ENCODE measurements at places on chromosomes 3 and 15.

DNA sequence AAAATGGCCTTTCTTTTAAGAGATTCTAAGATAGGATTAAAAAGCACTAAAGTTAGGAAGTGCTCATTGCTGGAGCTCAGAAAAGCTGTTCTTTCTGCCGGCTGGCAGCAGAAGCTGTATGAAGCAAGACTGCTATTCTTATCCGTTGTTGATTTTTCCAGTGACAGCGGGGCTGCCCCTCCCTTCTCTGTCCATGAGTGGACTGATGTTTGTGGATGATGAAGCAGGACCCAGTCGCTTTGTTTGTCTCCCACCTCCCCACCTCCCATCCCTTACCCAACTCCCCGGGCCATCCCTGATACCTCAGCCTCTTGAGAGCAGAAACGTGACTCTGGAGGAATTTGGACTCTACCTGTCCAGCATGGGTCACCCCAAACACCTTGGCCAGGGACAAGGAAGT, 10.3 kb upstream of the MUSTN1 start:
- no peak for DNase-seq

DNA sequence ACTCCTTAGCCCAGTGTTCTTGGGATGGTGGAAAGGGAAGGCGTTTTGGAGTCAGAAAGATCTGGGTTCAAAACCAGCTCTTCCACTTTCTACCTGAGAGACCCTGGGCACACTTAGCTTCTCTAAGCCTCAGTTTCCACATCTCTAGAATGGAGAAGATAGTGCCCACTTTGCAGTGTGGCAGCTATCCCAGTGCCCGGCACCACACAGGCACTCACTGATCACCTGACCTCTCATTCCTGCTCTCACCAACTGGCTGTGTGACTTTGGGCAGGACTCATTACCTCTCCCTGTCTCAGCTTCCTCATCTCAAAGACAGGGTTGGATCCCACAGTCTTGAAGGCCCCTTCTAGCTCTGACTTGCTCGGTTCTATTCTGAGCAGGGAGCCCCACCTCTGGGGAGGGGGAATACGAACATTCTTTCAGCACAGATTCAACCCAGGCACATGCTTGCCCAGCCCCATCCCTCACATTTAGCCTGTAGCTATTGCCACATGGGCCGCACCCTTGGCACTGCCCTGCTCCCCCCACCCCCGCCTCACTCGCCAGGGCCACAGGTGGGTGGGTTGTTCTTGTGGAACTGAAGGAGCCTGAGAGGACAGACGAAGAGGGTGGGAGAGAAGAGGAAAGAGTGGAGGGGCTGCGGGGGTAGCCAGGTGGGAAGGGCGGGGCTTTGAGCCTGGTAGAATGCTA, 39.2 kb downstream of the EPHB3 start:
- no peak for DNase-seq

- no peak for DNase-seq
These were observed 5.3 kb downstream of the INAFM2 start for GRCh38 chr15:40328751-40329150.

- DNase-seq: no peak
These were observed 4.4 kb upstream of the ATOSA start for GRCh38 chr15:52683580-52683979.

DNA sequence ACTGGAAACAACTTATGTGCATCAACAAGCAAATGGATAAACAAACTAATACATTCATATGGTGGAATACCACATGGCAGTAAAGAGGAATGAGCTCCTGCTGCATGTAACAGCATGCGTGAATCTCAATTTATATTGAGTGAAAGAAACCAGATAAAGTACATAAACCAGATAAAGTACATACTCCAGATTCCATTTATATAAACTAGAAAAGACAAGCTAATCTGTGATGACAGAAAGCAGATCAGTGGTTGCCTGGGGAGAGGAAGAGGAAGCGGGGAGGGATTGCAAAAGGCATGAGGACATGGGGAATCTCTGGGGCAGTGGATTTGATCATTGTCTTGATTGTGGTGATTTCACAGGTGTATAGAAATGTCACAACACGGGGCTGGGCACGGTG, 34.2 kb downstream of the LIMD1 start:
- no peak for DNase-seq

GRCh38 chr15:69392352-69392751, 21.8 kb upstream of the KIF23 start:
- no peak for DNase-seq

GRCh38 chr3:58173669-58174398, 36.9 kb downstream of the DNASE1L3 start:
- no peak for DNase-seq

DNA sequence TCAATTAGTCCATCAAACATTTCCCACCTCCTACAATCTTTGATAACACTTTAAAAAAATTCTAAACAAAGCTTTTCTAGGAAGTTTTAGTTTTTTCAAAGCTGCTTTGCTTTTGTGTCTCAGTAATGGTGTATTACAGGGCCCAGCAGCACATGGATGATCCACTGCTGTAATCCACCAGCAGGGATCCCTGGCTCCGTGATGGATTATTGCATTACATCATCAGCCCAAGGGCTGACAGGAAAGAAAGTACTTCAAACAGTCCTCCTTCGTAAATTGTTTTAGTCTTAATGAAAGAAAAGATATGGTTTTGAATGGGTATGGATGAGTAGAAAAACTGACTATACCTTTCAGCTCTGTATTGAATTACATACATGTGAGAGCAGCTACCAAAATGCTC, 688.9 kb upstream of the NAALADL2 start:
- no peak for DNase-seq

GRCh38 chr3:76566211-76566534, 473.7 kb upstream of the ROBO2 start:
- DNase-seq: no peak

GRCh38 chr3:197007296-197007940, 22.2 kb downstream of the MELTF start:
- DNase-seq: no peak

DNA sequence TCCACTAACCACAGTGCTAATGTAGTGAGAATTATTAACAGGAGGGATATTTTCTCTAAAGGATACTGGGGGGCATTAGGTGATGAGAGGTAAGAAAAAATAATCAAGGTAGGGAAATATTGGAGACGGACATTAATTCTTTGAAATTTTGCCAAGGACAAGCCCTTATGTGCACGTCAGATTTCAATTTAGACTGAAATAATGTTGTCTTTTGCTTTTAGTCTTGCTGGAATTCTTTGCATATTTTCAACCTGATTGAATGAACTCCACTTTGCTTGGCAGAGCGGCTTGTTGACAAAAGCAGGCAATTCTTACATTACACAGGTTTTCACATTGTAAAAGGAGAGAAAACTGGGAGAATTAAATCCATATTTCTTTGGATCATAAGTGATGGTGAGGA, 25.0 kb upstream of the C3orf52 start:
- DNase-seq: no peak

DNA sequence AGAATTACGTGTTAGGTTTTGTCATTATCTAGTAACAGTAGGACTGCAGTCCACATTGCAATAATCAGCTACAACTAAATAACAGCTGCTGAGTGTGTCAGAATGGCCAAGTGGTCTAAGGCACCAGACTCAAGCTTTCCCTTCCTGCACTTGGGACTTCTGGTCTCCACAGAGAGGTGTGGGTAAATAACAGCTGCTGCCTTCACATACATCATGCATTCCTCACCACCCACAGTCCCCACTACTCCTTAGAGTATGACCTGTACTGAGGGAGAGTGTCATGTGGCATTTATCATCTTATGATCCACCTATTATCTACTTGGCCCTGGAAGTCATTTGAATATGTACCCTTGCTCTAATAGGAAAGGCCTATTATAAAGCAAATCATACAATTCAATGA, 22.2 kb upstream of the ZMAT3 start:
- DNase-seq: no peak

- no peak for DNase-seq
These were observed 348.7 kb downstream of the NTRK3 start for GRCh38 chr15:87907676-87908446.

GRCh38 chr3:50657816-50658215, 16.9 kb upstream of the DOCK3 start:
- no peak for DNase-seq

All from activated CD4-positive, alpha-beta T cell treated with anti-CD3 and anti-CD28 coated beads for 24 hours (primary cell).